ENCODE measurements at places on chromosomes 3 and 15.

DNA sequence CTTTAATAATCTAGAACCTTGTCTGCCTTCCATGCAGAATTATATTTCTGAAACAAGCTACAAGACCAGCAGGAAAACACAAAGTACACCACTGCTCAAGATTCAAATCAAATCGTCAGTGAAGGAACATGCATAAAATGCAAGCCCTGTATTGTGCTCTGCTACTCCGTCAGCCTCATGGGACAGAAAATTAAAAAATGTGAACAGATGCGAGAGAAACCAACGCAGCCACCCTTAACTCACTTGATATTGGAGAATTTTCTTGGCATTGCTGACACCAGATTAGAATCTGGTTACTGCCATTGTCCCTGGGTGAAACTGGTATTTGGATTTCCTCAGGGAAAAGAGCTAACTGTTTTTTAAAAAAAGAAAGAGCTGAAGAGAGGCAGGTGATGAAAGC lies 23.6 kb downstream of the ANXA2 start:
- DNase-seq: no peak

- DNase-seq: peak; percentile 77
These were observed 883 bp downstream of the MAGEF1 start for GRCh38 chr3:184710870-184711492.

DNA sequence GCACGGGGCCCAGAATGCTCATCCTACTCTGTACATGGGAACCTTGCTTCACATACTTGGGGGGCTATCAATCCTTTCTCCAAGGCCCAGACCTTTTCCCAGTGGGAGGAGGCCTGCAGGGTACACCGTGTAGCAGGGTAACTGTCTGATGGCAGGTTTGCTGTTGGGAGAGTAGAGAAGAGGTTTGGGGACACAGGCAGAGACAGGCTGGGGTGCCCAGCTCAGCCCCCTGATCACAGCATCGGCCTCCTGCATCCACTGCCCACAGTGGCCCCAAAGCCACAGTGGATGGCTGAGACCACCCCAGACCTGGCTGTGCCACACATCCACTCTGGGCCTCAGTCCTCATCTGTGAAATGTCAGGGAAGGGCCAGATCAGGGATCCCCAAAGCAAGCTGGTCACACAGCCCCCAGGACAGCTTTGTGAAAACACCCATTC lies 5.6 kb downstream of the CHRNA3 start:
- DNase-seq: no peak

DNA sequence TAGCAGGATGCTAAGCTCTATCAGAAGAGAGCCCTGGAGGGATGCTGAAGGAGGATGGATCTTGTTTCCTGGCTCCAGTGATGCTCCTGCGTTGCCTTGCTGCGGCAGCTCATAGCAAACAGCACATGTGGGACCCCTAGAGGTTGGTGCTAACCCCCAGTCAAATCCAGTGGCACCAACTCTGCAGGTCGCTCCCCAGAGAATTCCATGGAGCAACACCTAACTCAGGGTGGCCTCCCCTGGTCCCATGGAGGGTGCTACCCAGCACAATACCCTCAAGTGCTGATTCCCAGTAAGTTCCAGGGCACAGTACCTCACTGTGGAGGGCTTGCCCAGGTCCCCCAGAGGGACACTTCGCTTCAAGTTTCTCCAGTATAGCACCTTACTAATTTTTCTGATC lies 231.2 kb downstream of the NEK10 start:
- no peak for DNase-seq

GRCh38 chr15:40290918-40291574 lies 8.2 kb upstream of the ANKRD63 start:
- DNase-seq: no peak

DNA sequence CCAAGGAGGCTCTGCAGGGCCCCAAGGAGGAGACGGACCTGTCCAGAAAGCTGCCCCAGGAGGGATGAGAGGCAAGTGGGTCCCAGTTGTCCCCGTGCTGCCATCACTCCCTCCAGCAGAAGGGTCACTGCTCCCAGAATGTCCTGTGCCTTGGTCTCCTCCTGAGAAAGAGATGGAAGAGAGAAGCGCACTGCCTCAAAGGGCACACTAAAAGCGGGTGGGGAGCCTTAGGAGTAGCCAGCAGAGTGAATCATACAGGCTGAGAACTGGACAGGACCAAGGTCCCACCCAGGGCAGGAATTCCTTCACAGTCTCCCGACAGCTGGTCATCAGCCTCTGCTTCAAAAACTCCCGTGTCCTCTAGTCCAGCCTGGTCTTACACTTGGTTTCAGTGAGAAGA lies 4.6 kb downstream of the THPO start:
- no peak for DNase-seq

- no peak for DNase-seq
These were observed 271.7 kb downstream of the RPLP1 start for GRCh38 chr15:69724333-69724732.

DNA sequence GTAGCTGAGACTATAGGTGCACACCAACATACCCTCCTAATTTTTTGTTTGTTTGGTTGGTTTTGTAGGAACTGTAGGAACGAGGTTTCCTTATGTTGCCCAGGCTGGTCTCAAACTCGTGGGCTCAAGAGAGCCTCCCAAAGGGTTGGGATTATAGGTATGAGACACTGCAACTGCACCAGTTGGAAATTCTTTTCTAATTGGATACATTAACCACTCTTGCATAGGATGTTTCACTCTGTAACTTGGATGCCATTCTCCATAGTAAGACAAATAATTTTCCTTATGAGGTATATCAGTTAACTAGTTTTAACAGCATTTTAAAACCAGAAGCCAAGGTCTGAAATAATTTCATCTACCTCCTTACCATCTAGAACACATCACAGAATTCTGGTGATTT lies 6.7 kb upstream of the ALCAM start:
- DNase-seq: no peak

DNA sequence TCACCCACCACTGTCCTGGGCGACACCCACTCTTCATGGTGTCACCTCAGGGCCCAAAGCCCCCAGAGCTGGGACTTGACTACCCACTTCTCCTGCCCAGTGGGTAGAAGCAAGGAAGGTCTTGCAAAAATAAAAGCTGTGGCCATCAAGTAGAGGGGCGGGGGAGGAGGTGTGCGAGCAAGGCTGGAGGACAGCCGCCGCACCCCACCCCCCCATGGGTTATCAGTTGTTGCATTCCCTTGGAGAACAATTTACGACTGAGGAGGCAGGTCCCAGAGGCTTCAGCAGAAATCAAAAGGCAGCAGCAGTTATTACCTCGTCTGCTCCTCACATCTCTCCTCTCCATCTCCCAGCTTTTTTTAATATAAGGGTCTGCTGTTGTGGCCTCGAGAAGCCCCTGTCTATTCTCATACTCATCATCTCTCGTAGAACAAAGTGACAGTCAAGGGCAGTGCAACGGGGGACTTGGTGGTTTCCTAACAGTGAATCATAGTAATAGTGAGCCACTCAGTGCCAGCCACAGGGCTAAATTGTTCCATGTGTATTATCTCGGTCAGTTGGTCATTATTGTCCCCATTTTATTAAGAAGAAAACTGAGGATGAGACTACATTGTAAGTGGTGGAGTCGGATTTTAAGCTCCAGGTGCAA lies 116.4 kb downstream of the PDCD6IP start:
- DNase-seq: no peak

DNA sequence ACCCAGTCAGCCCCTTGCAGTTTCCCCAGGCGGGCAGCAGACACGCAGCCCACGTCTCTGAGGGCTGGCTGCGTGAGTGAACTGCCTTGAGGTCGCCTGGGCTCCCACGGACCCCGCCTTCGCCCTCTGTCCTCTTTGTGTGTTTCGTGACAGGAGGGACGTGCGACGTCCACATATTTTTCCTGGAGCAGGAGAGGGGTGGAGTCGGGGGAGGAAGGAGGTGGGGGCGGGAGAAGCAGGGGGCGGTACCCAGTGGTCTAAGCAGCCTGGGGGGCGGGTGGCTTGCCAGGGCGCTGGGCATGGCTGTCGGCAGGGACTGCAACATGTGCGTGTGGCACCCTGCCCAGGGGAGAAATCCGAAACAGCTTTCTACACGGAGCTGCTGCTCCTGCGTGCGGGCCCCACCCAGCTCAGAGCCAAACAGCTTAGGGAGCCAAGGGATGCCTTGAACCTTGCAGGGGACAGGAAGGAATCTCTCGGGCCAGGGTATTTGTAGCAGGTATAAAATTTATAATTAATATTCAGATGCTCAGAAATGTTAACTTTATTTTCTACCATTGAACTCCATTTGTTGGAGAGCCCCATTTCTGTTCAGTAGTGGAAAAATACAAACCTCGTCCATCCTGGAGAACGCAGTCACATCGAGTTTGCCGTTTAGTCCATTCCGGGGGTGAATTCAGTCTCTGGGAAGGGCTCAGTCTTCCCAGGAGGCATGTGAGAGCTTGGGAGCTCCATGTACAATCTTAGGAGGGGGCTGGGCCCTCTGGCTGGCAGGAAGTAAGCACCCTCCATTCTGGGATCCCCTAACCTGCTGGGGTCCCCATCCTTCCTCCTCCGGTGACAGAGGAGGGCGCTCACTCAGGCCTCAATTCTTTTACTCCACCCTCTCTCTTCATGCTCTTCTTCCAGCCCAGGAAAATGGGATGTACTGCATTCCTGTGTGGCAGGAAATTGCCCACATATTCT lies 79.1 kb upstream of the MEF2A start:
- peak; percentile 10 for DNase-seq

DNA sequence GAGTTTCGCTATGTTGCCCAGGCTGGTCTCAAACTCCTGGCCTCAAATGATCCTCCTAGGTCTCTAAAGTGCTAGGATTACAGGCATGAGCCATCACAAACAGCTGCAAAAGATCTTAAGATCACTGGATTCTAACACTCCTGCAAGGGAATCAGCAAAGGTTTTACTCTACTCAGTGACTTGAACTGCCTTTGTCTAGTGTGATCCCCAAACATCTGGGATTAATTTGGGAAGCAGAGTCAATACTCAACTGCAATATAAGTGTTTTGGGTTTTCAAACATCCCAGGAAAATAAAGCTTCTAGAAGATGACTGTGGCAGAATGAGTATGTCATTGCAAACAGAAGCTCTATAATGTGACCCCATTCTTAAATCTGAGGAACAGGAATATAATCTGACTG lies 7.2 kb downstream of the SPG21 start:
- no peak for DNase-seq

- no peak for DNase-seq
These were observed 119.1 kb downstream of the ROBO2 start for GRCh38 chr3:77158730-77159581.

- no peak for DNase-seq
These were observed 235.4 kb downstream of the PYDC2 start for GRCh38 chr3:191696348-191696747.

- DNase-seq: no peak
These were observed 251.0 kb downstream of the RPLP1 start for GRCh38 chr15:69703532-69704187.

- DNase-seq: no peak
These were observed 89.0 kb upstream of the ONECUT1 start for GRCh38 chr15:52879145-52879544.

DNA sequence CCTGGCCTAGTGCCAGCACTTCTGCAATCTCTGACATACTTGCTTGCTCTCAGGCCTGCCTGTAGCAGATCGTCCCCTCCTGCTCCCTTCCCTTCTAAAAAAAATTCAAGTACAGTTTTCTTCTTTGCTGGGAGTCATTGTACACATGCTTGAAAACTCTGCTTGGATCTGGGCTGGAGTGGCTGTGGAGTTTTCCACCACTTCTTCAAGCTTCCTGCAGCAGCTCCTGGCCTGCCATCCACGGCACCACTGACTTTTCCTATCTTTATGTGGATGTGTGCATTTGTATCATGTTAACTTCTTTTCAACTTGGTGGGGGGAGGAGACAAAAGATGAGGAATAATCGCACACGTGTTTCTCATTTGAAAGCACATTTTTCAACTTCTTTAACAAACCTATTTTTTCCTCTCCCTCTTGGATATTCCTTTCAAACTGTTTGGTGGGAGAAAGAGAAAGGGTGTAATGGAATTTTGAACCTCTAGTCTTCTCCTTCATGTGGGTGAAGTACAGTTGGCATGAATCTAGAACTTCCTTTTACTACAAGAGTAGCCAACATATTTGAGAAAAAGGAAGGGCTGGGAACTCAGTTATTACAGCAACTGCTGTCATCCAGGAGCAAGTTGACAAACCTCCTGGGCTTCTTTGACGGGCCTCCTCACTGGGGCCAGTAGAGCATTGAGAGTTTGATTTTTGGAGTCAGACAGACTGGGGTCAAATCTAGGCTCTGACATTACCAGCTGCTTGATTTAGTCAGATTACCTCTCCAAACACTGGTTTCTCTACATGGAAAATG lies 61.2 kb upstream of the LRTM1 start:
- no peak for DNase-seq

- no peak for DNase-seq
These were observed 57.0 kb downstream of the TMCC1 start for GRCh38 chr3:129836381-129837064.

DNA sequence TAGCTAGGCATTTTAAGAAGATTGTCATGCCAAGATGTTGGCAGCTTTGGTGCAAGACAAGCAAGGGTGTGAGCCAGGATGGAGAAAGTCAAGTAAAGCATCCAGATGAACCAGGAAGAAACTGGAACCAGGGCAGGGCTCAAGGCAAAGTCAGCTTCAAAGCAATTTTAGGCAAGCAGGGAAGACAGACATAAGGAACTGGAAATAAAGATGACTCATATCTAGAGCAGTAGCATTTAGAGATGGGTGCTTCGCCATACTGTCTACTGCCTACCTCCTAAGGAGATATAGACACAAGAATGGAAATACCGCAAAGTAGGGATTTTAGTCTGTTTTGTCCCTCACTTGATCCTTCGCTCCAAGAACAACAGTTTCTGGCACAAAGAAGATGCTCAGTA lies 59.9 kb downstream of the RYR3 start:
- no peak for DNase-seq

GRCh38 chr3:190941694-190942260 lies 79.3 kb upstream of the GMNC start:
- no peak for DNase-seq

GRCh38 chr15:98583771-98584430 lies 64.4 kb upstream of the IGF1R start:
- no peak for DNase-seq

- no peak for DNase-seq
These were observed 235.8 kb downstream of the SUCLG2 start for GRCh38 chr3:67418426-67419217.

DNA sequence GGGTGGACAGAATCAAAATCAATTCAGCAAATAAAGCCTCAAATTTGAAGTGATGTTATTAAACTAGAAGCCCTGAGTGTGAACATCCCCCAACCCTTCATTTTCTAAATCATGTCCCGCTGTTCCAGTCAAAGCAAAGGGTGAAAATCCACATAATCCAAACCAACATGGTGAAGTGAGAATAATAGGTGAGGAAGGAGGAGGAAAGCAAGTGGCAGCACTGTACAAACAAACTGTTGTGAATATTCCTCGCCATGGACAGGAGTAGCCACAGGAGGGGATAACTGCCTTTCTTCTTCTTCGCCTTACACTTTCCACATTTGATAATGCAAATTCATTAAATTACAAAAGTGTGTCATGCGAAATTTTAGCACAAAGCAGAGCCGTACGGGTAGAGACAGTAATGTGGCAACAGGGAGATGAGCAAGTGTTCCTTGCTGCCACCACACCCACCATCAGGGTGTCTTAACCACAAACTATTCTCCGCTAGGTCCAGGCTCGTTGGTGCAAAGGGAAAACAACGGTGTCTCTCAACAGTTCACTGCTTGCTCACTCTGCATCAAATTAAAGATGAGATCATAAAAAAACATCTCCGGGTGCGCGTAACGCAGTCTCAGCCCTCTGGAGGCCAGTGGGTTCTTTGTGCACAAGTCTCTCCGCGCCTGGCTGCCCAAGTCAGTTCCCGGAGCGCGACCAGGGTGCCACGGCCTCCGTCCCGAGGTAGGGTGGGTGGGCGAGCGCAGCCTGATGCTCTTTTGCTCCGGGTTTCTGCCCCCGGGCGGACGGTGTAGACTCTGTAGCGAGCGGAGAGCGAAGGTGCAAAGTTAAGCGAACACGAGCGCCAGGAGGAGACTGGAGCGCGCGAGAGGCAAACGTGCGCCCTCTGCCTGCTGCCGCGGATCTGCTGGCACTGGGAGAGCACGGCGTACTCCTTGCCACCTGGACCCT lies 6.7 kb downstream of the EPHA3 start:
- DNase-seq: peak; percentile 8
